ENCODE measurements at places on chromosomes 3 and 15.

GRCh38 chr3:172291650-172292049 is 156.6 kb downstream of the GHSR start:
- DNase-seq, result no peak

- DNase-seq, result no peak
Observed at GRCh38 chr3:144045766-144046165, 74.1 kb downstream of the DIPK2A start.

GRCh38 chr3:190684776-190685175 is 170.9 kb downstream of the IL1RAP start:
- DNase-seq, result no peak

DNA sequence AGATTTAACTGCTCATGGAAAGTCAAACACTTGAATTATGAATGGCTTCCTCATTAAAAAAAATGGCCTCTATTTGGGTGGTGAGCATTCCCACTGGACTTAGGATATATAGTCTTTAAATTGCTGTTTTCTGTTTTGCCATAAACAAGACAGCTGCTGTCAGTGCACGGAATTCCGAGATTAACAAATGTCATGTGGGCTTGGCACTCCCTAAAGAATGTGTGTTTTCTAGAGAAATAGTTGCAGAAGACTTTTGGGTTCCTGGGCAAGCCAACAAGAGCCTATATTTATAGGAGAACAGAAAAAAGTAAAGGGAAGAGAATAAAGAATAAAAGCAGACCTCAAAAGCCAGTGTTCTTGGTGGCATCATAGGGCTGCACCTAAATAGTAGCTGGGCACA is 13.6 kb upstream of the TFG start:
- DNase-seq, result no peak

GRCh38 chr15:37574985-37575384 is 359.5 kb upstream of the TMCO5A start:
- DNase-seq, result no peak

GRCh38 chr15:61831505-61831921 is 228.7 kb downstream of the VPS13C start:
- no peak for DNase-seq

GRCh38 chr3:128803307-128803706 is 76.1 kb upstream of the ACAD9 start:
- no peak for DNase-seq

Measured in CD4-positive, alpha-beta T cell treated with Interleukin-2 at 100 ng/mL for 4 hours (primary cell).